ENCODE measurements at places on chromosomes 2 and 18.

GRCh38 chr18:21991886-21992285 lies 177.5 kb upstream of the GATA6 start:
- DNase-seq, result no peak

GRCh38 chr2:148557844-148558436 lies 86.6 kb upstream of the EPC2 start:
- no peak for DNase-seq

DNA sequence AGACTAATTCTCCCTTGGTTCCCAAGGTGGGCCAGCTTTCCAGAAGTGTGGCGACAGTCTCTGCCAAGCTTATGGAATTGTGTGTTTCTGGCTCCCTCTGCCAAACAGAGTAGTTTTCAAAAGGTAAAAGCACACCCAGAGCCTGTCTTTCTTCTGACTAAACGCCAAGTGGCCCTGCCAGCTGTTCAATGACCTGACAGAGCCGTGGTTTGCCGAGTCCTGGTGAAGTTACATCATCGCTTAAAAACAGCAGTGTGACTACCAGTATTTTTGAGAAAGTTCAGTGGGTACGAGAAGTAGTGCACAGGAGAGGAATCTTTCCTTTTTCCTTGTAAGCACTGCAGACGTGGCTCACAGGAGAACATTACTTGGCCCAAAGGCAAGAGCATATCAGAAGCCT lies 1.9 kb downstream of the PER2 start:
- DNase-seq, result peak; percentile 93

GRCh38 chr2:110768591-110768990 lies 36.2 kb downstream of the ACOXL start:
- DNase-seq, result no peak

GRCh38 chr2:117801826-117802225 lies 12.7 kb upstream of the DDX18 start:
- no peak for DNase-seq

DNA sequence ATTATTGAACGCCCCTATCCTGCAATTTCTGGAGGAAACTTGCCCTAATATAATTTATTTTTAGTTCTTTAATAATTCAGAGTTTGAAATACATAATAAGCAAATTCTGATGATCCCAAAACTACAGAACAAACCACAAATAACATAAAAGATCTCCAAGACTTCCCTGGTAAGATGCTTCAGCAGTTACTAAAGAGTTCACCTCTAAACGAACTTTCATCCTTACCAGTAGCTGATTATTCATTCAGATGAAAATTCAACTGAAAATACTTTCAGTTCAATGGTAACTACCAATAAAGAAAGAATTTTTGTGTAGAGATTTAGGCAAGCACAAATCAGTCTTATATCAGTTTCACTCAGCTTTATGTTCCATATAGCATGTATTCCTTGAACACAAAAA lies 130.1 kb upstream of the MAPRE2 start:
- no peak for DNase-seq

DNA sequence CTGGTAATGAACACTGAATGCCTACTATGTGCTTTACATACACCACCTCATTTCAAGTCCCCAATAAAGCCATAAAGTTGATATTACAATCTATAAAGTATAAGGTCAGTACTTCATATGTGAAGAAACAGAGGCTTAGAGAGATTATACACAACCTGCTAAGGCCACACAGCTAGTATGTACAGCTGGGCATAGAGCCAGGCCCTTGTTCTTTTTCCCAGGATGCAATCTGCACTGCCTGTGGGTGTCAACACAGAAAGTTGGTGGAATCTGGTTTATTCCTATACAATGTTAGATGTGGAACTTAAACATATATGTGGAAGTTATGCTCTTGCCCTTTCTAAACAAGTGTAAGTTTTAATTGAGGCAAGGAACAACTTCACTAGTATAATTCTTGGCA lies 32.8 kb downstream of the INSIG2 start:
- no peak for DNase-seq

DNA sequence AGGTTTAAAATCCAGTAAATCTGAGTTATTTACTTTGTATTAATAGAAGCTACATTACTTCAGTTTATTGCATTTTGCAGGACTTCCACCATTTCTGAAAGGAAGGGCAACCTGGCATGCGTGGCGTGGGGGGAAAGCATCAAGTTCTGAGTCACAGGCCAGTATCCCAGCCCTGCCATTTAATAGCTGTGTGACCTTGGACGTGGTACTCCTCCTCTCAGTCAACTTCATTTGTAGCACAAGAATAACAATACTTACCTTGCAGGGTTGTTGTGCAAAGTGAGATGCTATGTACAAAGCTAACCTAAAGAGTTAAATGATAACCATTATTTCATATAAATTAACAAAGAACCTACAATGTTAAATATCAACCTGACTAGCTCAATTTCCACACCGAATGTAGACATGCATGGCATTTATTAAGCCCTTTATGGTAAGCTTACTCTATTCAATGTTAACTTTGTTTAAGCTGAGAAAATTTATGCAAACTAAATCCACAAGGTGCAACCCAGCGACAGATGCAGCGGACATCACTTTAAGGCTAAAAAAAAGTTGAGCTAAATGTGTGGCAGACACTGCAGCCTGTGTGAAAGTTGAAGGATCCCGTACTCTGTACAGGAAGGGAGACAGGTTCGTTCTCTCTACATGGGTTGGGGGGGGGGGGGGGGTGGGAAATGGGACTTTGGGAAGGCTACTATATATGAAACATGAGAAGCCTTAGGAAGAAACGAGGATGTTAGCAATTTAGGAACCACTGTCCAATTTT lies 17.2 kb upstream of the STPG4 start:
- peak; percentile 49 for DNase-seq

DNA sequence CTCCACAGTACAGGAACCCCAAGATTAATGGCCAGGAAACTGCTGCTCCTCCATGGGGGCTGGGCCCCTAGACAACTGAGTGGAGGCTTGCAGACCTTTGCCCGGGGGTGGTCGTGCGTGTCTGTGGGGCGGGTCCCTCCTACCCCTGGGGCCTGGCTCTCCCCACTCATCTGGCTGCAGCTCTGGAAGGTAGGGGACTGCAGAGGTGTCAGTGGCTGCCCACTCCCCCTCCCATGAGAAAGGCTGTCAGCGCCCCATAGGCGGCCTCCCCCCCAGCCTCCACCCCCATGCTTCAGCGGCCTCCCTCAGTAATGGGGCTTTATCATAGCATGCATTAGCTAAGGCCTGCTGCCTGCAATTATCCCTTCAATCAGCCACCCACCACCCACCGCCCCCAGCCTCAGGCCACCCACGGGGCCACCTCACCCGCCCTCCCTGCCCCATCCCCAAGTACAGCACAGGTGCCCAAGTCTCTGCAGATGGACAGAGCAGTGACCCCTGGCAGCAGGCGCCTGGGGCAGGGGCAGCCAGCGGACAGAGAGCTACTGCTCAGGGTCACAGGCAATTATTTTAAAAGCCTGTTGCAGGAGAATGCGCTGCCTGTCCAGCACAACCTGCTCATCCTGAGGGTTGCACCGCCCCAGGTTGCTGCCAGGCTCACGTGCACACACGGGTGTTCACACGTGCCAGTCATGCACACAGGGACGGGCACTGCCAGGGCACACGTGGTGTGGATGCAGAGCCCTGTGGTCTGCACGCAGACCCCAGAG lies 9.1 kb upstream of the ECEL1 start:
- DNase-seq, result no peak

DNA sequence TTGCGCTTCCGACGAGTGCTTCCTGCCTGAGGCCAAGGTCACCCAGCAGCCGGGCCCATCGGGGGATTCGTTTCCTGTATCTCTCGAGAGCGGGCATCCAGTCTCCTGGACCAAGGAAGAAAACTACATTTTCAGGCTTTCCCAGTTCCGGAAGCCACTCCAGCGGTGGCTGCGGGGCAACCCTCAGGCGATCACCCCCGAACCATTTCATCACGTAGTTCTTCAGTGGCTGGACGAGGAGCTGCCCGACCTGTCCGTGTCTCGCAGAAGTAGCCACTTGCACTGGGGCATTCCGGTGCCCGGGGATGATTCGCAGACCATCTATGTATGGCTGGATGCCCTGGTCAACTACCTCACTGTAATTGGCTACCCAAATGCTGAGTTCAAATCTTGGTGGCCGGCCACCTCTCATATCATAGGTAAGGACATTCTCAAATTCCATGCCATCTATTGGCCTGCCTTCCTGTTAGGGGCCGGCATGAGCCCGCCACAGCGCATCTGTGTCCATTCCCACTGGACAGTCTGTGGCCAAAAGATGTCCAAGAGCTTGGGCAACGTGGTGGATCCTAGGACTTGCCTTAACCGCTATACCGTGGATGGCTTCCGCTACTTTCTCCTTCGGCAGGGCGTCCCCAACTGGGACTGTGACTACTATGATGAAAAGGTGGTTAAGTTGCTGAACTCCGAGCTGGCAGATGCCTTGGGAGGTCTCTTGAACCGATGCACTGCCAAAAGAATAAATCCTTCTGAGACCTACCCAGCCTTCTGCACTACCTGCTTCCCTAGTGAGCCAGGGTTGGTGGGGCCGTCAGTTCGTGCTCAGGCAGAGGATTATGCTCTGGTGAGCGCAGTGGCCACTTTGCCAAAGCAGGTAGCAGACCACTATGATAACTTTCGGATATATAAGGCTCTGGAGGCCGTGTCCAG lies 1.0 kb downstream of the MARS2 start:
- peak; percentile 29 for DNase-seq

GRCh38 chr2:136255127-136255526 lies 137.2 kb upstream of the CXCR4 start:
- no peak for DNase-seq

DNA sequence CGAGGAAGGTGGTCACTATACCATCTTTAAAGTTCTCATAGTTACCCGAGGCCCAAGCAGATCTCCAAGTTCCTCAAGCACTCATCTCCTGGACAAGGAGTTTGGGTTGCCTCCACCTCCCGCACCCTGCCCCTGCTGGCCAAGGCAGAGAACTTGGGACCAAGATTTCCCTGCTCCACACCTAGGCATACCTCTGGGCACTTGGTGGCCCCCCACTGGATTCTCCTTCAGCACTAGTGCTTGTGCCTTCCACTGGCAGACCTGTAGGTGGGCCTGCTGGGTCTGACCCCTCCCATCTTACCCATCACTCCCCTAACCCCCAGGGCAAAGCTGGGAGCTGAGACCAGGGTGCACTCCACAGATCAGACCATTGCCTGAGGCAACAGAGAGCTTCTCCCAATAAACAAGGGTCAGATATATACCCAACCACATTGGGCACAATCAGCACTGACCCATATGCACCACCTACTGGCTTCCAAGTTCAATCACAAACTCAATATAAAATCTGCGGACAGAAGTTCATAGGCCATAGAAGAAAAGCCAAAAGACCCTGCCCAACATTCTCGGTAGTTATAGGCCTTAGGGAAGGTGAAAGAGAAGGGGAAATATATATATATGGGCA lies 244.2 kb downstream of the EXOC6B start:
- DNase-seq, result no peak

- DNase-seq, result no peak
Observed at GRCh38 chr2:147242445-147242844, 602.4 kb upstream of the ACVR2A start.

GRCh38 chr2:112692495-112692911 lies 28.3 kb upstream of the NT5DC4 start:
- peak; percentile 97 for DNase-seq

GRCh38 chr2:43484323-43484930 lies 111.4 kb downstream of the THADA start:
- peak; percentile 83 for DNase-seq

DNA sequence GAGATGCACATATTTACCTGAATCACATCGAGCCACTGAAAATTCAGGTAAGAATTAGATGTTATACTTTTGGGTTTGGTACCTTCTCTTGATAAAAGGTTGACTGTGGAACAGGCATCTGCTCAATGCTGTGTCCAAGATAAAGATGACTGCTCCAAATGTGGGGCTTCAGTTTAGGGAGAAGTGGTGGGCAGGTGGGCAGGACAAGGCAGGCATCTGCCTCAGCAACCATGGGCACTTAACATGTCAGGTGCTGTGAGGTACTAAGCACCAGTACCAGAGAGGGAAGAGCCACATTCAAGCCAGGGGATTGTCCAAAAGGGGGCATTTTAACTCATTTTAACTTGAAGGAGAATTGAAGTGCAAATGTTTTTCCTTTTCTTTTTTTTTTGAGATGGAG lies 14.0 kb downstream of the TYMS start:
- DNase-seq, result no peak

DNA sequence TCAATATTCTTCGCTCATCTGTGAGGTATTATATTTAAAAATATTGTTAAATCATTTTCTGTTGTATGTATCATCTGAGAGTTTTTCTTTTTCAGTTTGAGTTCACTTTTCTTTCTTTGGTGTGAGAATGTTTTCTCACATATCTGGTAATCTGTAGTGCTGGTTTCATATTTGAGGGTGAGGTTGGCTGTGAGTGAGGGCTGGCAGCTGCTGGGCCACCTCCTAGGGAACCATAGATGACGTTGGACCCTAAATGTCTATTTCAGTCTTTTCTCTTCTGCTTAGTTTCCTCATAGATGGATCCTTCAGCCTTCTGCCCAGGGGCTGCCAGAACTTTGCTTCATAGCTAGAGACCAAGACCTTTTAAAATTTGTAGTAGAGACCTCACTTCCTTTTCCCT lies 33.5 kb downstream of the MGAT5 start:
- DNase-seq, result no peak

DNA sequence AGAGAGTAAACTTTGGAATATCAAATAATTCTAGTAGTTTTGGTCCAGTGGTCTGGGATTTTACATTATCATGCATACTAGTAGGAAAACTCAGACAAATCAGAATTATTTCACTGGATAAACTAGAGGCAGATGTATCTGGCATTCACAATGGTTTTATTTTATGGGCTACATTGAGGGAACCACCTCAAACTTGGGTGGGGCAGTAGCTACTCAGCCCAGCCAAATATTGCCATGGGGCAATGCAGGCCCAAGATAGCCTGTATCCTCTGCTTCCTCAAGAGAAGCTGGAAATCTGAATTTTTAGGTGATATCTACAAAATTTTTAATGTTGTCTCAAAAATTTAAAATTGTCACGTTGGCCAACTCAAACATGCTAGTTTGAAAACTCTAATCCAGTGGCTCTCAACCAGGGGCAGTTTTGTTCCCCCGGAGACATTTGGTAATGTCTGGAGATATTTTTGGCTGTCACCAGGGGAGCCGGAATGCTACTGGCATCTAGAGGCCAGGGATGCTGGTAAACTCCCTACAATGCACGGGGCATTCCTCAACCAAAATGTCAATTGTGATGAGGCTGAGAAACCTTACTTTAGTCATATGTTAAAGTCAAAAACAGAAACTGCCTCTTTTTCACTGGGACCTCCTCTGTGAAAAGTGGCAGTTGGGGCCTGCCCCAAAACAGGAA lies 172.8 kb upstream of the SPRED2 start:
- DNase-seq, result no peak
